ENCODE measurements at places on chromosomes 4 and X.
A peak's percentile ranks its signal among the peaks of the same experiment; 100 is the strongest.

DNA sequence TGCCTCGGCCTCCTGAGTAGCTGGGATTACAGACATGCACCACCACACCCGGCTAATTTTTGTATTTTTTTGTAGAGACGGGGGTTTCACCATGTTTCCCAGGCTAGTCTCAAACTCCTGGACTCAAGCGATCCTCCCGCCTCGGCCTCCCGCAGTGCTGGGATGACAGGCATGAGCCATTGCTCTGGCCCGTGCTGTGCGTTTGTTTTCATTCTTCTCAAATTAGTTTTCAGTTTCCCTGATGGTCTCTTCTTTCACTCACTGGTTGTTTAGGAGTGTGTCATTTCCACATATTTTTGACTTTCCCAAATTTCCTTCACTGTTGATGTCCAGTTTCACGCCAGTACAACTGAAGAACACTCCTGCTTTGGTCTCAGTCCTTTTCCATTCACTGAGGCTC, 31.8 kb downstream of the SH3TC1 start:
- DNase-seq, result no peak

DNA sequence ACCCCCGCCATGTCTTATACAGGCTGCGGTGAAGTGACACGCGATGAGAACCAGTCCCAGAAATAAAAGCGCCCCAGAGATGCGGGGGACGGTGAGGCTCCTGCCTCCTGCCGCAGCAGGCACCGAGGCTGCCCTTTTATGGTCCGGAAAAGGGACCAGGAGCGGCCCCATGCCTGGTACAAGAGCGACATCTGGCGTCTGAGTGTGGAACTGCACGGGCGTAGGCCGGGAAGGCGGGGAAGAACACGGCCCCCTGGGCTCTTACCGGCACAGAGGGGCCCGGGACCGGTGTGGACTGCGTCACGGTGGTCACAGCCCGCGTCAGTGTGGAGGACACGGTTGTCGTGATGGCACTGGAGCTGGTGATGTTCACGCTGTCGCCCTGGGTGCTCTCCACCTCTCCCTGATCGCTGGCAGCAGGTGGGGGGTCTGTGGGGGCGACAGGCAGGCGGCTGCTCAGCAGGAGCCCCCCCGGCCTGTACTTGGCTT, 8.9 kb upstream of the RENBP start:
- DNase-seq, result peak; percentile 65

DNA sequence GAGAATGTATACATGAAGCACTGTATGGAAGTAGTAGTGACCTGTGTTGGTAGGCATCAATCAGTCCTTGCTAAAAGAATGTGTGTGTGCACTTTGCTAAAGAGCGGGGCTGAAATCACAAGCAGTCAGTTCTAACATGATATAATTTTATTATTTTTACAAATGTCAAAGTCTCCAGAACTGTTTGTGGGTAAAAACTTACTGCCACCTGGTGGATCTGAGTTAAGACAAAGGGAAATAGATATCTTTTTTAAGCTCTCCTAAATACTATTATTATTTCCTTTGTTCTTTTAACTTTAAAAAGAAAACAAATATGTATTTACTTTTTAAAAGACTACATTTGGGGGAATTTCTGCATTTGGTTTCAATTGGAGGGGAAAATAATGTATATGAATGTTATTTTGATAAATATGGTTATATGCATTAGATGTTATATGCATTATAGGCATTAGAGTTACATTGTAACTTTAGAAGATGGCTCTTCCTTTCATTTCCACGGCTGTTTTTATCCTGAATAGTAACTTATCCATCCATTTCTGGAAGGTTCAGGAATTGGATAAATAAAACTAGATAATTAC, 7.8 kb upstream of the CLOCK start:
- no peak for DNase-seq

DNA sequence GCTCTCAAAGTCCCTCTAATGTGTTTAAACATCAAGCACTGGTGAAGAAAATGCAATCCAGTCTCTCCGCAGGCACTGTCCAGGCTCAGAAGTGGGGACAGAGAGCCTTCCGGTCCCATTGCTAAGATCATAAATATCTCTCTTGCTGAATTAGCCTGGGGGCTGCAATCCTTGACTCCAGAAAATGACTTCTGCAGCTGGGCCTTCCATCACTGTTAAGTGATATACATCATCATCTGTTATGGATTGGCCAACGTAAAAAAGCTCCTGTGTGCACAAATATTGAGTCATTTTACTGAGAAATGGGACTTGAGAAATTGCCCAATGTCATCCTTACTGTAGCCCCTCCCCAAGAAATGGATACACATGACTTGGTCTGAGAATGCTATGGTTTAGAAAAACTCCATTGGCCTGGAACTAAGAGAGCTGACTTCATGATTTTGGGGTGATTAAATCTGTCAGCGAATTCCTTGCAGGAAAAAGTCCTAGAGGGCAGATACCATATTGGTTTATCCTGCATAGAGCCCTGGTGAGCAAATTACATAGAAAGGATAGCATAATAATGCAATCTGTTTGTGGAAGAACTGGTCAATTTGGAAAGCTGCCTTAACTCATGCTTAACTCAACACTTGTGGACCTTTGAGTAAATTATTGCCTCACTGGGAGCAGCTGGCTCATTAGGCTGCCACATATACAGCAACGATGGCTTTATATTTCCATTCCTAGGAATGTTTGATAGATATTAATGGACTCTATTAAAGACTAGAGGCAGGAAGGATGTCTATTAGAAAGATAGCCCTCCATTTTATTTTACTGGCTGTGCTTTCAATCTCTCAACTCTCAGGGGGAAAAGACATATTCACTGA, 346.1 kb downstream of the GBA3 start:
- no peak for DNase-seq

DNA sequence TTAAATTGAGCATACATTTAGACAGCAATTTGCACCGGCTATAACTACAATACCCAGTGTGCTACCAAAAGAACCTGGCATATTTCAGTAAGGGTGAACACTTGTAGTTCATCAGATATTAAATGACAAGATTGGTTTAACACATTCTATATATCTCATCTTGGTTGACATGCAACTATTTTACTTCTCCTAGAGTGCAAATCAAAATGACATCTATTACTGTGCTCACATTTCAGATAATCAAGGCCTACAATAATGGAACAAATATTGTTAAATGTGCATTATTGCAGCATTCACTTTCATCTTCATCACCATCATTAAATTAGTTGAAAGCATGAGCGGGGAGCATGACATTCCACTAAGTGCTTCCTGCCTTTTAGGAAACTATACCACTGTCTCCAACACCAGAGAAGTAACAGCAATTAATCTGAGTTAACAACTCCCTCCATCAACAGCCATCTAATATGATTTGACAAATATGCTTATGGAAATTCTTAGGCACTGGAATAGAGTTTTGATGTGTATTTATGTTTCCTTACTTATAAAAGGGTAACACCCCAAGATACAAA, 209.8 kb upstream of the SLIT2 start:
- no peak for DNase-seq

GRCh38 chrX:7261672-7262332, 113.8 kb upstream of the PUDP start:
- DNase-seq, result no peak

GRCh38 chr4:7893539-7893938, 46.1 kb downstream of the AFAP1 start:
- DNase-seq, result no peak

- DNase-seq, result no peak
Observed at GRCh38 chr4:43357252-43357974, 464.9 kb downstream of the GRXCR1 start.

- no peak for DNase-seq
Observed at GRCh38 chr4:111649308-111649707, 495.9 kb upstream of the FAM241A start.

GRCh38 chr4:60400593-60400992, 799.5 kb upstream of the ADGRL3 start:
- DNase-seq, result no peak

DNA sequence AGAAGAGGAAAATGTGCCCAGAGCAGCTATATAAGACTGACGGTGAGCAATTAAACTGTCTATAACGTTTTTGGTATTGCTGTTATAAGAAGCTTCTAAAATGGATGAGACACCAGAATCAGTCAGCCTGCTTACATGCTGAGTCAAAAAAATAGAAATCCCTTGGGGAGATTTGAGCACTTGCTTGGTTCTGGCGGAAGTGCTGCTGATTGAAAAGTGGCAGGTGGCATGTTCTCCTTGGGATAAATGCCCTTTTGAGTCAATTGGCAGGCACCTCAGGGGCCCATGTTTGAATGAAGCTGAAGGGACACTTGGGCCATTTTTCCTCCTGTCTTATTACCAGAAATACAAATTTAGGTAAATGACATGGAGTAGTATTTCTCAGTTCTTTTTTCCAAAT, 148.7 kb downstream of the PTCHD1 start:
- no peak for DNase-seq

DNA sequence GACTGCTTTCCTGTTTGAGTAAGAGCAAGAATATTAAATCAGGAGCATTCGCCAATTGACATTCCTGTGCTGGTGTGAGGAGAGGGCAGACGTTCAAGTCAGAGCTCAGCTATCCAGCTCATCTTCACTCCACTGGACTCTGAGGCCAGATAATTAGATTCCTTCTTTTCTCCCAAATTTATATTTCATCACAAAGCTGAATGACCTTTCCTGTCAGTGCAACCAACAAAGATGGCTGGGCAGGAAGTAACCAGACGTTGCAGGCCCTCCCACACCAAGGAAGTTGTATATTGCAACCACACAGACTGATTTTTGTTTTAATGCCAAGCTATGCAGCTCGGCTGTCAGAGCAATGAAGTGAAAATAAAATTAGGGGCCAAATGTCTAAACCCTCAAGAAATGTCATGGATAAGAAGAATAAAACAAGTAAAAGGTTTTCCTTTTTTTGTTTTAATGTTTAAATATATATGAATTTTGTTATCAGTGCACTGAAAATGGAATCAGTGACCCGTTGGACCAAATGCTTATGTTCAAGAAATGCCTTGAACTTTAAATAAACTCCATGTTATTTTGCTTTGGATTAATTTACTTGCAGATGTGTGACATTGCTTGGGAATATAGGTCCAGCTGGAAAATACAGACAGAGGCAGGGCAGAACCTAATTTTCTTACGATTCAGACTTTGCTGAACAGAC, 578.9 kb upstream of the FAT1 start:
- DNase-seq, result no peak

DNA sequence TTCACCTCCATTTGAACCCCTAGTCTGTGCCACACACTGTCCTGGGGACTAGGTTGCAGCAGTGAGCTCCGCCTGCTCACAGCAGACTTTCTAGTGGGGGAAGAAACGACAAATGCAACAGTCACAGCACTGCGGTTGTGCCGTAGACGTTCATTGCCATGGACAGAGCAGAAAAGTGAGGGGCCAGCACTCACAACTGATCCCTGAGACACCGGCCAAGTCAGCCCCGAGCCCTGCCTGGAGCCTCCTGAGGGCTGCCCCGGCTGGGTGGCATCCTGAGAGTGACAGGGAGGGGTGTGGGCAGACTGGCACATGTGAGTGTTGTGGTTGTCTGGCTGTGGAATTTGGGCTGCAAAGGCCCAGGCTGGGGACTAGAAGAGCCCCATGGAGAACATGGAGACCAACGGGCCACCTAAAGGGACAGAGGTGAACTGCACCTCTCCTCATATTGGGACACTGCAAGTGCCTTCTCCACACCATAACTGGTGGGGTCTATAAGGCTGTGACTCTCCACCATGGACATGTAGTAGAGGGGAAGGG, 4.6 kb downstream of the DUSP9 start:
- DNase-seq, result no peak

GRCh38 chr4:76420762-76421581, at the start of gene CCDC158:
TSS of gene CCDC158 (minus strand) at chr4:76421141. CDS start at chr4:76403207, 17,934 bp downstream.
- DNase-seq, result no peak

DNA sequence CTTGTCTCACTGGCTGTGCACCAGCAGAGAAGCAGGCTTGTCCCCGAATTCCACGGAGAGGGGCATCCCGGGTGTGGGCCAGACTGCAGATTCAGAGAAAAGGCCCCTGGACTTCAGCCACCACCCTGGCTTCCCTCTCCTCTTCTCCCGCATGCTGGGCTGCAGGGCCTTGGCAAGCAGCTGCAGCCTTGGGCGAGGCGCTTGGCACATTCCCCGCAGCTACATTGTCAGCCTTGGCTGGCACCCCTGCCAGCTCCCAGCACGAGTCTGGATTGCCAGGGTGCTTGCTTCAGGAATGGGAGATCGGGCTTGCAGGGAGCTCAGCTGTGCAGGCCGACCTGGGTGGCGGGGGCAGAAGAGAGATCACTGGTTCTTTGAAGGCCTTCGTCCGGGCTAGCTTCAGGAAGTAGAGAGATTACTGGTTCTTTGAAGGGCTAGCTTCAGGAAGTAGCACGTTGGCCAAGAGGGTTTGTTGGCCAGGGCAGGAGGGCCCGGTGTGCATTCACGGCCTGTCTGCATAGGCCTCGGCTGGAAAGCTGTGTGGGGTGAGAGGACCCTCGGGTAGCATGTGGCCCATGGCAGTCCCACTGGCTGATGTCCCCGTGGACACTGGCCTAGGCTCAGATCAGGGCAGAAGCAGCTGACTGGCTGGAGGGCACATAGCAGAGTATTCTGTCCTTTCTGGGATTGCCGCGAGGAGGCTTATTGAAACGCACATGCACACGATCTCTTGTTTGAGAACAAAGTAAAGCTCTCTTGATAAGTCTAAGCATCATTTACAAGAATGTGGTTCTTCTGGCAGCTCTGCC, 2.7 kb downstream of the ABCD1 start:
- DNase-seq, result no peak

DNA sequence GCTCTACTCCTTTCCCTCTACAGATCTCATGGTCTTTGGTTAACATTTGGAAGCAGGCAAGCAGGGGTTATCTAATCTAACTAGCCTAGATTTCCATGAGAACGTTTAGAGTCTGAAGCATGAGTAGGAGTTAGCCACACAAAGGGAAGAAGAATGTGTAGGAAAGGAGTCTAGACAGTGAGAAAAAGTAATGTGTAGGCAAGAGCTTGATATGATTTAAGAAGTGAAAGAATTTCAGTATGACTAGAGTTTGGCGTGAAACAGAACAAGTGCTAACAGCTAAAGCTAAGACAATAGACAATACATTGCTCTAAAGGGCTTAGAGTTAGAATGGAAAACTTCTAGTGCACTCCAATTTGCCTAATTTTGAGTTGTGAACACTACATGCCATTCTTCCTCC, 10.8 kb downstream of the CXCL8 start:
- DNase-seq, result no peak

- DNase-seq, result no peak
Observed at GRCh38 chrX:489820-490219, 103.1 kb upstream of the PPP2R3B start.

GRCh38 chr4:172124656-172125308, 311.6 kb downstream of the GALNTL6 start:
- DNase-seq, result no peak

DNA sequence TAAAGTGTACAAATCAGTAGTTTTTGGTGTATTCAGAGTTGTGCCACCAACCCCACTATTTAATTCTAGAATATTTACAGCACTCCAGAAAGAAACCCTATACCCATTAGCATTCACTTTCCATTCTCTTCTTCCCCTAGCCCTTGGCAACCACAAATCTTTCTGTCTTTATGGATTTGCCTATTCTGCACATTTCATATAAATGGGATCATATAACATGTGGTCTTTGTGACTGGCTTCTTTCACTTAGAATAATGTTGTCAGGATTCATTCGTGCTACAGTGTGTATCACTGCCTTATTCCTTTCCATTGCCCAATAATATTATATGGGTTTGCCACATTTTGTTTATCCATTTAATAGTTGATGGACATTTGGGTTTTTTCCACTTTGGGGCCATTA, 32.2 kb downstream of the SGMS2 start:
- DNase-seq, result no peak

GRCh38 chr4:180280726-180281297, 1962.4 kb upstream of the TENM3 start:
- no peak for DNase-seq

GRCh38 chr4:40418430-40419230, 83.5 kb downstream of the CHRNA9 start:
- no peak for DNase-seq

- DNase-seq, result no peak
Observed at GRCh38 chr4:26010304-26010703, 96.3 kb downstream of the SMIM20 start.

All from activated CD8-positive, alpha-beta memory T cell treated with anti-CD3 and anti-CD28 coated beads for 1 hour (primary cell).